ENCODE measurements at places on chromosomes 7 and 10.
A peak's percentile ranks its signal among the peaks of the same experiment; 100 is the strongest.

GRCh38 chr7:37027557-37028341, 303.5 kb upstream of the AOAH start:
- no peak for DNase-seq

GRCh38 chr10:4004990-4005389, 220.0 kb upstream of the KLF6 start:
- DNase-seq: no peak

DNA sequence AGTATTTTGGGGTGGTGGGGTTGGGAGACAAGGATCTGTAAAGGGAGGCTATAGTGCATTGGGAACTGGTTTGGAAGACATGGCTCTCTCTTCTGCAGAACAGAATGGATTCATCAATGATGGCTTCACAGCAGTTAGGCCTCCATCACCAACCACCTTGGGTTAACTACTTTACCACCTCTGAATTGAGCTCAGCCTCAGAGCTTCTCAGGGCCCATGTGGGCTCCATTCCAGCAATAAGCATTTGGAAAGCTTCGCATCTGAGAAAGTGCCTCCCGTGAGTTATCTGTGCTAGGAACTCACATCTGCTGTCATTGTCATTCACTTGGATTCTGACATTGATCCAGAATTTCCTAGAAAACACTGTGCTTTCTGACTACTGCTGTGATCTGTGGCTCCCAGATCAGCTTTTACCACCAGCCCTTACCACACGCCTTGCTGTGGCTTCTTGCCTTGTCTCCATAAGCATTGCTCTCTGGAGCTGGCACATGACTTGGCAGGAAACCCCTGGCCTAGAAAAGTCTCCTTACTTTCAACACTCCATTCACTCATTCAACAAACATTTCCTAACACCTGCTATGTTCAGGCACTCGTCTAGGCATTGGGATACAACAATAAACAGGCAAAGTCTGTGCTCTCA, 70.7 kb upstream of the ADO start:
- DNase-seq: no peak

DNA sequence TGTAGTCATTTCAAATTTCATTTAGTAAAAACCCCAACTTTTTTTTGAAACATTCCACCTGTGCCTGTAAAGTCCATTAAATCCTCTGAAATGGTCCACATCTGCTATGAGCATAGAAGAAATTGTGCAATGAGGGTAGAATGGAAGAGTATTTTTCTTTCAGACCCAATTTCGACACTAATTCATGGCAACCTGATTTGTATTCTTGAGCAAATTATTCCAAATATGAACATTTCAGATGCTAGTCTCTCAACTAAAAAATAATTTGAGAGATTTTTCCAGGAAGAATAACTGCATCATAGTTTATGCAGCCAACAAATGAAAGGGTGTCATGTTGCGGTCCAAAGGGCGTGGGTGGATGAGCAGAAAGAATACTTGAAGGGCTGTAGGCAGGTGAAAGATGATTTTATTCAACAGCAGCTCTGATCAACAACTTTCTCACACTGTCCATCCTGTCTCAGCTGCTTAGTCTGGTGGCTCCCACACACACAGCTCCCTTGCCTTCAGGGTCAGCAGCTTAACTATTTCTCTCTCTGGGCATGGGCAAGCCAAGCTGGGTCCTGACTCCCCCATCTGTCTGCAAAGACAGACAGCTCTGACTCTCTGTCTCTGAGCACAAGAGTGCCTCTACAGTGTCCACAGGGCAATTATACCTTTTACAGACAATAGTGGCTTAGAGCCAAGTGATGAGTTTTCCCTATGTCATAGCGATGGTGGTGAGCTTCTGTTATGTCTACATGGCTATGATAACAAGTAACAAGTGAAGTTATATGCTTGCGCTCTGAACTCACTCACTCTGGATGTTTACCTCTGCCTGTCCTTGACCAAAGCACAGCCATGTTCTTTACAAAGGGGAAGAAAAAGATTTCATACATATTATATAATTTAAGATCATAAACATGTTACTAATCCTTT, 11.5 kb downstream of the STEAP2 start:
- DNase-seq: no peak

DNA sequence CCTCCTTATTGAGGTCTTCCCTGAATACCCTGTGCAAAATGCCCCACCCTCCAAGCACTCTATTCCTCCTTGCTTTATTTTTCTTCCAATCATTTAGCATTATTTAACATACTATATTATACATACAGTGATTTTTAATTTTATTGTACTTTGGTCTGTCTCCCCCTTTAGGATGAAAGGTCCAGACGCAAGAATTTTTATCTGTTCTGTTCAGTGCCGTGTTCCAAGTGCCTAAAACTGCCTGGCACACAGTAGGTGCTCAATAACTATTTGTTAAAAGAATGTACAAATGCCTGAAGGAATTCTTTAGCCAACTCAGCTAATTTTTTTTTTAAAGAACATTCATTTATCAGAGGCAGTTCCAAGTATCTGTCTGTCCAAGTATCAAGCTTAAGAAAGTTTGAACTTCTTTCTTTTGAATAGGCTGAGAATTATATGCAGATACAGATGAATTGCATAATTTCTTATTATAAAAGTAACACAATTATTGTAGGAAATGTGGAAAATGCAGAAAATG, 34.1 kb upstream of the SLC25A13 start:
- DNase-seq: no peak

DNA sequence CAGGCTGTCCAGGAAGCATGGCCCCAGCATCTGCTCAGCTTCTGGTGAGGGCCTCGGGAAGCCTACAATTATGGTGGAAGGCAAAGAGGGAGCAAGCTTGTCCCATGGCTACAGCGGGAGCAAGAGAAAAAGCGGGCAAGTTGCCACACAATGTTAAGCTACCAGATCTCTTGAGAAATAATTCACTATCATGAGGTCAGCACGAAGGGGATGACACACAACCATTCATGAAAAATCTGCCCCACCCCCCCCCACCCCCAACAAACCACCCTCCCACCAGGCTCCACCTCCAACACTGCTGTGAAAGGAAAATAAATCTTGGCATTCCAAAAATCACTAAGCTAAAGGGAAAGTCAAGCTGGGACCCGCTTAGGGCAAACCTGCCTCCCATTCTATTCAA, 545.8 kb upstream of the NRP1 start:
- DNase-seq: no peak

GRCh38 chr7:130639388-130639787, 29.2 kb downstream of the COPG2 start:
- no peak for DNase-seq

DNA sequence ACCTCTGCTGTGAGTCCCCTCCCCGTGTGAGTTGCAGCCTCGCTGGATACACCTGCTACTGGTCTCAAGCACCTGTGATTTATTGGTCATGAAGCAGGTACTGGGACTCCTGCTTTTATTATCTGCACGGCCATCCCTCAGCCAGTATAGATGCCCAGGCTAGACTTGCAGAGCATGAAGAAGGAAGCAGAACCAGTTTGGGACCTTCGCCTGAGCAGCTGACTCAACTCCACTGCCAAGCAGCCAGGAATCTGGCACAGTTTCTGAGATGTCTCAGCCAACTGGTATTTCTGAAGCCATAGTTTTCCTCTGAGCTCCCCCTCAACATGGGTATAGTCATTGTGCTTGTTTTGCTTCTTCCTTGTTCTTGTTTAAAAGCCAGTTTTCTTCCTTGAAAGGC, 28.0 kb upstream of the SLC39A12 start:
- no peak for DNase-seq

DNA sequence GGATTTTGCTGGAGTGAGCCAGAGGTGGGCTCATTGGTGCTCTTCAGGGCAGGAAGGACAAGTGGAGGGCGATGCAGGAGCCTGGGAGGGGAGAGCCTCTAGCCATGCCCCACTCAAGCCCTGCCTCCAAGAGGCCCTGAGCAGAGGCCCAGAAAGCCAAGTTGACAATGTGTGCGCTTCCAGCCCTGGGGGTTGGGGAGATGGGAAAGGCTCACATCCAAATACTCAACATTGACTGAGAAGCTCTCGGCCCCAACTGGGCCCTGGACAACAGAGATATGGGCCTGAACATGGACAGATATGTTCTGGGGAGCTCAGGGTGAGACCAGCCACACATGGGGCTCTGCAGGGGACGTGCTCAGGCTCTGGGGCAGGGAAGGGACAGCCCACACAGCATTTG, 39.0 kb downstream of the FRMPD2 start:
- DNase-seq: no peak

DNA sequence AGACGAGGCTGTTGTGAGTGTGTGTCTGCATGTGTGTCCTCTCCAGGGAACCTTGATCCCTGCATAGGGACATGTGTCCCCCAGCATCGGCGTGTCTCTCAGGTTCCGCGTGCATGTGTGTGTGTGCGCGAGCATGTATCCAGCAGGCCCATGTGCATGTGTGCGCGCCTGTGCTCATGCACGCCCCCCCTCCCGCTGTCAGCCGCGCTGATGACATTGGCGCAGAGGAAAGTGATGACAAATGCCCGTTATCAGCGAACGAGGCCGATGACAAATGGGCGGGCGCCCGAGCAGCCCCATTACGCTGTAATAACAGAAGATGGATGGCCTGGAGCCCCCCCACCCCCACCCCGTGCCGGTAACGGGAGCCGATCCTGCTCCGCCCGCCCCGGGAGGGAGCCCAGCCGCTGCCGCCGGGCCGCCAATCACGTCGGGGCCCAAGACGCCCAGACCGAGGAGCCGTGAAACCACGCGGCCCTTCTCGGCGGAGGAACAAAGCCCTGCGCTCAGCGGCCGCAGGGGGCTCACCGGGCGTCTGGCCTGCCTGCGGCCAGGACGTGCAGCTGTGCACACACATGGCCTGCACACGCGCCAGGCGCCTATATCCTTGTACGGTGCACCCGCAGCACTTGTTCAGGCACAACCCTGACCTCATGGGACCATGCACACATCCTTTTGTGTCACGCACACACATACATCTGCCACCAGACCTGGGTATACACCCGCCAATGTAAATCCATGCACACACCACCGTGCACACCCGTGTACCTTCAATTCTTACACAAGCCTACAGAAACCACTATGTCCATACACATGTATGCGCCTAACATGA, 21.5 kb downstream of the POLL start:
- no peak for DNase-seq

- peak; percentile 26 for DNase-seq
Observed at GRCh38 chr10:79383974-79384606, 36.8 kb downstream of the PPIF start.
